ENCODE measurements at places on chromosomes 11 and 22.

- no peak for DNase-seq
Observed at GRCh38 chr11:1453611-1454034, 33.0 kb downstream of the MOB2 start.

DNA sequence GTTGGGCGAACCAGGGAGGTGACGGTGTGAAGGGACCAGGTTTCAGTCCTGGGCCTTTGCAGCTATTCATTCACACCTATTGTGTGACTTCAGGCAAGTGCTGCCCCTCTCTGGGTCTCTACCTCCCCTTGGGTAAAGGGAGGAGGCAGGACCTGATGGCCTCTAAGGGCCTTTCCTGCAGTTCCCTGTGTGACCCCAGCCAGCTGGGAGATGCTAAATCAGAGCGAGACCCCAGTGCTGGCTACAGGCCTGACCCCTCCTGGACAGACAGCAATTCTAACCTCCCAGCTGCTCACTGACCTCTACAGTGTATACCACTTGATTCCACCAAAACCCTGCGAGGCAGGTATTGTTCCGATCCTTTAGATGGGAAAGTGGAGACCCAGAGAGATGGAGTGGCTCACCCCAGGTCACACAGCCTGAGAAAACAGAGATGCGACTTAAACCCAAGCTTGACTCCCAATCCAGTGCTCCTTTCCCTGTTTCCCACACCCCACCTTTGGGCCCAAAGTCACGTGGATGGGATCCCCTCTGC lies 6.2 kb downstream of the MAFF start:
- no peak for DNase-seq

- DNase-seq, result no peak
Observed at GRCh38 chr22:29190051-29190450, 15.6 kb upstream of the EMID1 start.

DNA sequence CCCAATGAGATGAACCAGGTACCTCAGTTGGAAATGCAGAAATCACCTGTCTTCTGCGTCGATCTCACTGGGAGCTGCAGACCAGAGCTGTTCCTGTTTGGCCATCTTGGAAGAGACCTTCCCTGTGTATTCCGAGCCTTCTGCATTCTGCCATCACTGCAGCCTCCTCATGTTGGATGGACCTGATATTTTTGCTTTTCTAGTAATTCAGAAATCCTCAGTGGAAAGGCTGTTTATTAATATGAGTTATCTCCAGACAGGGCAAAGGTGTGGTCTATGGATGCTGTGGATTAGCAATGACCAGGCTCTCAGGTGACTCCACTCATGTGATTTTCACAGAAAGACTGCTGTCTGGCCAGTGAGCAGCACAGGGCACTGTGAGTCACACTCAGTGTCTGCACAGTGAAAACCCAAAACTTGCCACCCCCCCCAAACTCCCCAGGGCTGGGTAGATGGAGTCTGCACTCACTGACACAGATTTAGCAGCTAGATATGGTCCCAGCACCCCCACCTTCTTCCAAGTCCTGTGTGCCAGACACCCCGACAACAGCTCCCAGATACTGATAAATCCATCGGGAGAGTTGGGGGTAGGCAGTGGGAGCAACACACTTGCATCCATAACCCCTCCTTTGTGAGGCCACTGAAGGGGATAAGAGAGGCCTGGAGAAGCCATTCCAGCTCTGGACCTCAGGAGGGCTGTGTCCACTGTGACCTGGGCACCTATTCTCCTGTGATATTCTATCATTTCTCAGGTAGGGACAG lies 75.2 kb upstream of the TOP3B start:
- no peak for DNase-seq

DNA sequence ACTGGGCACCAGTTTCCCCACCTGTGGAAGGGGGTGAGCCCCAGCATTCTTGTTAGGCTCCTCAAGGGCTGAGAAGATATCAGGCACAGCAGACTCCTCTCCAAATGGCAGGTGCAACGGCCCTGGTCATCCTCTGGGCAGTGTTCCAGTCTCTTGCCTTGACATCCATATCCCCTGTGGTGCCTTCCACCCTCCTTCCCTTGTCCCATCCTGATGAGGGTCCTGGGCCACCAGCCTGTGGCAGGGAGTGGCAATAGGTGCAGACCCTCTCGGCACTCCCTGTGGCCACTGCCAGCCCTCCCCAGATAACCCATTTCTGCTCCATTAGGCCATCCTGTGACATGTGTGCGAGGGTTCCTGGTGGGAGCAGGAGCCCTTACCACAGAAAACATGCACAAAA lies 78.8 kb upstream of the NECTIN1 start:
- no peak for DNase-seq

All from amygdala (tissue), 56 donors.